ENCODE measurements at places on chromosomes 6 and 20.

DNA sequence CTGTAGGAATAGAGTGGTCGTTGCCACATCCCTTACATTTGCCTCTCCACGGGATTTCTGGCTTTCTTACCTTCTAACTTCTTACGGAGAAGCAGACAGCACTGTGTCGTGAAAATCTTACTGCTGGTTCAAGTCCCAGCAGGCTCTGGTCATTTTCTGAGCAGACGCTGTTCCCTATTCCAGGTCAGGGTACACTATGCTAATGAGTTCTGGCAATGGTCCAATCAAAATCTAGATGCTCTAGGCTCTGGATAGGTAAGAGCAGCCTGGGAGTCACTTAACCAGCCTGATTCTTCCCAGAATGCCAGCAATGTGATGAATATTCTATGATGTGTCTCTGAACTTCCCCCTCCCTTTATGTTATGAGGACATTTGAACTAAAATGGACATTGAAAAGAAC is at the start of gene GCM1:
TSS of gene GCM1 (minus strand) at position 158 of the 400 bp plus-strand sequence. CDS start 3,209 bp downstream, outside the sequence.
- DNase-seq = no peak

DNA sequence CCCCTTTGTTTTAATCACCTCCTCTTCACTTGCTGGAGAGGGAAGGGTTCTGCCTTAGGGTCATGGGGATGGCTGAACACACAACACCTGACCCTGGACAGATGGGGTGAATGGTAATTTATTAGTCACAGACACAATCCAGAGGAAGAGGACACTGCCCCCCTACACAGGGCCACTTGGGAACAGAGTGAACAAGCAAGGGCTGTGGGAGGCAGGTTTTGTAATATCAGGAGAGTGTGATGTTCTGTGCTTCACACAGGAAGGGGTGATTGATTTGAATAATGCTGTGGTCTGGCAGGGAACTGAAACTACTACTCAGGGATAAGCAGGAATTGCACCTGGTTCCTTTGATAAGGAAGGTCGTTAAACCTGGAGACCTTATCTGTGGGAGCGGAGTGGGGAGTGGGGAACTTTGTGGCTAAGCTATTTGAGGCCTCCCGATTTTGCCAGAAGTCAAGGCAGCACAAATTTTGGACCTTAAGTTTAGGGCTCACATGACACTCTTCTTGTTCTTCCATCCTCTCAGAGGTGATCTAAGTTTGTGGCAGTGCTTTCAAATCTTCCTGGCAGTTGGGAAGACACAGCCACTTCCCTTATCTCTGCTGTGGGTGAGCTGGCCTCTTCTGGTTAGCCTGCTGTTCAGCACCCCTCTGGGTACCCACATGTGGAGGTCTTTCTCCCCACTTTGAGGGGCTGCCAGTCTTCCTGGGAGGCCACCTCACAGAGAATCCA is 77.8 kb downstream of the CD164 start:
- DNase-seq = no peak

DNA sequence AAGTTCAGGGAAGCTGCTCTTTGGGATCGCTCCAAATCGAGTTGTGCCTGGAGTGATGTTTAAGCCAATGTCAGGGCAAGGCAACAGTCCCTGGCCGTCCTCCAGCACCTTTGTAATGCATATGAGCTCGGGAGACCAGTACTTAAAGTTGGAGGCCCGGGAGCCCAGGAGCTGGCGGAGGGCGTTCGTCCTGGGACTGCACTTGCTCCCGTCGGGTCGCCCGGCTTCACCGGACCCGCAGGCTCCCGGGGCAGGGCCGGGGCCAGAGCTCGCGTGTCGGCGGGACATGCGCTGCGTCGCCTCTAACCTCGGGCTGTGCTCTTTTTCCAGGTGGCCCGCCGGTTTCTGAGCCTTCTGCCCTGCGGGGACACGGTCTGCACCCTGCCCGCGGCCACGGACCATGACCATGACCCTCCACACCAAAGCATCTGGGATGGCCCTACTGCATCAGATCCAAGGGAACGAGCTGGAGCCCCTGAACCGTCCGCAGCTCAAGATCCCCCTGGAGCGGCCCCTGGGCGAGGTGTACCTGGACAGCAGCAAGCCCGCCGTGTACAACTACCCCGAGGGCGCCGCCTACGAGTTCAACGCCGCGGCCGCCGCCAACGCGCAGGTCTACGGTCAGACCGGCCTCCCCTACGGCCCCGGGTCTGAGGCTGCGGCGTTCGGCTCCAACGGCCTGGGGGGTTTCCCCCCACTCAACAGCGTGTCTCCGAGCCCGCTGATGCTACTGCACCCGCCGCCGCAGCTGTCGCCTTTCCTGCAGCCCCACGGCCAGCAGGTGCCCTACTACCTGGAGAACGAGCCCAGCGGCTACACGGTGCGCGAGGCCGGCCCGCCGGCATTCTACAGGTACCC is at the start of gene ESR1:
TSS of gene ESR1 (plus strand) at position 170 of the 858 bp plus-strand sequence. CDS start at position 401, 231 bp downstream.
- DNase-seq = no peak

DNA sequence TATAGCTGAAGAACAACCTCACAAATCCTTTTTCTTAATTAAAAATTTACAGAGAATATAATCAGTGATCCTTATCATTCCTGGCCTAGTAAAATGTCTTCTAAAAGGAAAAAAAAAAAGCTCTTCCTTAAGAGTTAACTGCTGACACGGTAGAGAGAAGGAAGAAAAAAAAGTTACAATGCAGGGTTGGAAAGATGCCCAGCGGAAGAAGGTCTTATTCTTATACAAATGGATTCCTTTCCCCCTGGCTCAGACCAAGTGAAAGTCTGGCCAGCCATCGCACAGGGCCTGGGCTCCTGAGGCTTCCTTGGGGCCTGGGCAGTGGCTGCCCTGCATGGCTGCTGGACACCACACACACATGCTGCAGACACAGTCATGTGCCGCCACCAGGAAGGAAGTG is 688.6 kb downstream of the TENT5A start:
- no peak for DNase-seq

- no peak for DNase-seq
Measured at GRCh38 chr20:17601957-17602356, 32.1 kb downstream of the DSTN start.

DNA sequence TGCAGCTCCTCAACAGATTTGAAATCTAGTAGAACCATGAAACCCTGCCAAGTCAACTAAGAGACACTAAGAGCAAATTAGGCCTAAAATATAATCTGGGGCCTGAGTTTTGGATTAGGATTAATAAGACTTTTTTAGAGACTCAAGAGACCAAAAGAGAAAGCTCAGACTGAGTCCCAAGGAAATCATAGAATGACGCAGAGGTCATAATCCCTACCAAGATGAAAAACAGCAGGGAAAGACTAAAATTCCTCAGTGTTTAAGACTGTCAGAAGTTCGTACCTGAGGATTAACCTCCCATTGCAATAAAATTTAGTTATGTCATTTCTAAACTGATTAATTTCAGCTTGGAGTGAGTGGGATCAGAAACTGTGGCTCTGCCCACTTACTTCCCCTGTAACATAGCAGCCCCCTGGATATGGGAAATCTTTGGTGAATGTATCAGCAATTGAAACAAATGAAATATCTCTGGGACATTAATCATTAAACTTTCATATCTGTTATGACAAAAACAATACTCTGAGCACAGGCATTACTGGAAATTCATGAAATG is 200.3 kb downstream of the EDN1 start:
- no peak for DNase-seq

Data from GM12878 (cell line).